CD4-positive, alpha-beta T cell treated with Interferon gamma for 1 hour (primary cell): ENCODE measurements at places on chromosomes 7 and 10.

GRCh38 chr7:693280-693679 lies 33.2 kb upstream of the DNAAF5 start:
- DNase-seq: no peak

DNA sequence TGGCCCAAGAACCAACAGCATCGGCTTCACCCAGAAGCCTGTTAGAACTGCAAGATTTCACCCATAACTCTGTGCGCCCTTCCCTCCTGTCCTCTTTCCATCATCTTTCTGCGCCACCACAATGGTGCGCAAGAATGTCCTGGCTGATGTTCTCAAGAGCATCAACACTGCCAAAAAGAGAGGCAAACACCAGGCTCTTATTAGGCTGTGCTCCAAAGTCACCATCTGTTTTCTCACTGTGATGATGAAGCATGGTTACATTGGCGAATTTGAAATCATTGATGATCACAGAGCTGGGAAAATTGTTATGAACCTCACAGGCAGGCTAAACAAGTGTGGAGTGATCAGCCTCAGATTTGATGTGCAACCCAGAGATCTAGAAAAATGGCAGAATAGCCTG lies 115.2 kb upstream of the FGFR2 start:
- no peak for DNase-seq

DNA sequence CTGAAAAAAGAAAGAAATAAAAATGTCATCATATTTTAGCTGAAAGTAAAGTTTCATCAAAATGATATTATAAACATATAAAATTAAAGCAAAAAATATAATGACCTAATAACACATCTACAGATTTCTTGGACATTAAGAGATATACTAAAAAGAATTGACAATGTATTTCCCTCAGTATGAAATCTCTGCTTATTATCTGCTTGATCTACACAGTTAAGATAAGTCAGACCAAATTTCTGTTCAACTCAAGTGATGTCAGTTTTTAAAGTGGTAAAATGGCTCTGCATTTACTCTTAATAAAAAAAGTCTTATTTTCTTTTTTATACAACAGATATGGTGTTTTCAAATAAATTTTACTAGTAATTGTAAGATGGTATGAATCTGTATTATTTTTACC lies 159.4 kb upstream of the SEMA3A start:
- DNase-seq: no peak

- DNase-seq: no peak
Observed at GRCh38 chr10:76459016-76459730, 1027.7 kb downstream of the LRMDA start.

- no peak for DNase-seq
Observed at GRCh38 chr10:132320654-132321469, 11.1 kb upstream of the LRRC27 start.

- DNase-seq: no peak
Observed at GRCh38 chr7:5215313-5215712, 25.3 kb downstream of the WIPI2 start.

DNA sequence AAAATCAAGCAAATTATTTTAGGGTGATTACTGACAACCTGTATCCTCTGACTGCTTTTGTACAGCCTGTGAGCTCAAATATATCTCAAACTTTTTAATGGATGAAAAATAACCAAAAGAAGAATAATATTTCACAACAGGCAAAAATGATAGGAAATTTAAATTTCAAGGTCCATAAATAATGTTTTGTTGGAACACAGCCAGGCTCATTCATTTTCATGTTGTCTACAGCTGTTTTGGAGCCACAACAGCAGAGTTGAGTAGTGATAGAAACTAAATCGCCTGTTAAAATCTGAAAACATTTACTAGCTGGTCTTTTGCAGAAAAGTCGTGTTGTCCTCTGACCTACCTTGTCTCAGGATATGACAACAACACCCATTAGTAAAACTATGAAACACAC lies 75.9 kb downstream of the GLI3 start:
- no peak for DNase-seq

DNA sequence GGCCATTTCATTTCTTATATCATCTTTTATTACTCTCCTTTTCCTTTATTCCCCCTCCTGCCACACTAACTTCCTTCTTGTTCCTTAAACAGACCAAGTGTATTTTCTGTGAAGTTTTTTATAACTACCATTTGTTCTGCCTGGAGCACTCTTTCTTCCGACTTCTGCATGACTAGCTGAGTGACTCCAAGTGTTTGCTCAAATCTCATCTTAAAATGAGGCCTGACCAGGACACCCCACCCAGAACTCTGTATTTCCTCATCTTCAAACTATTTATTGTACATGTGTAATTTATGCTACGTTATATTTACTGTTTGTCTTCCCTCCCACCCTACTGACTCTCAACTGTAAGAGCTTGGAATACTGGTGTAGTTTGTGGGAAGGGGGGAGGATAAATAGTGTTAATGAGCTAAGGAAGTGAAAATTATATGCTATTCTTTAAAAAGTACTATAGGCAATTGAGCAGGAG lies 3.2 kb downstream of the MINDY3 start:
- no peak for DNase-seq
